ENCODE measurements at places on chromosomes 12 and 14.

DNA sequence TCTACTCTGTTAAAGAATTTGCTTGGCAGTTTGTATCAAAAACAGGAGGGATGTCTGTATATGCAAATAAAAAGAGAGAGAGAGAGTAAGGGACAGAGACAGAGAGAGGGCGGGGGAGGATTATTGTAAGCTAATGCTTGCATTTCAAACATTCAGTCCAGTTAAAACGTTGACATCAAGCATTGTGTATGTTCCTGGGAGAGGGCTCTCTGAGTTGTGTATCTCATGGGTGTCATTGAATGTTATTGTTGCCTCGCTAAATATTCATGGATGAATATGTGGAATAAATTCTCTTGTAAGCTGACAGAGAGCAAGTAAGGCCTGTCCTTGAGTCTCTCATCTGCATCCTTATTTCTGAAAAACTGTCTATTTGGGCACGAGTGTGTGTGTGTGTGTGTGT lies 78.8 kb upstream of the VRK1 start:
- H3K27ac ChIP-seq: no peak overlapping the region
- no peak overlapping the region for H3K4me3 ChIP-seq
- no peaks in the 10 kb centered on the region for H3K36me3 ChIP-seq
- H3K27me3 ChIP-seq: no peaks in the 10 kb centered on the region

DNA sequence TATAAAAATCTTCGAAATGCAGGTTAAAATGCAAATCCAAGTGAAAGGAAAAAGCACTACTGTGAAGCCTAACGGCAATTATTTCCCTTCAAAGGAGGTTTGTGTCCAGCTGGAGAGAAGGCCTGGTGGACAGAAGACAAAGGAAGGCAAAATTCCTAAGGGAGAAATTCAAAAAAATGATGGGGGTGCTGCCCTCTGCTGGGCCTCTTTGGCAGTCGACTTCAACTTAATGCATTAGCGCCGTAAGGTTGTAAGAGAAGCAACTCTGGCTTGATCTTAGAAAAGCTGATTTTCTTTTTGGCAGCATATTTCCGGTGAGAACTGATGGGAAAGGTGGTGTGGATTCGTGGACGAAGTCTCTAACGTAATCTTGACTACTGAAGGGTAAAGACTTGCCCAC lies 34.3 kb upstream of the CHFR start:
- peaks cover 8% of the 10 kb centered on the region for H3K36me3 ChIP-seq
- H3K4me1 ChIP-seq: no peaks in the 10 kb centered on the region
- H3K27me3 ChIP-seq: no peaks in the 10 kb centered on the region

GRCh38 chr12:129001826-129002225 lies 148.5 kb downstream of the GLT1D1 start:
- peaks cover 13% of the 10 kb centered on the region for H3K27me3 ChIP-seq
- no peaks in the 10 kb centered on the region for H3K4me1 ChIP-seq
- H3K27ac ChIP-seq: no peak overlapping the region
- no peak overlapping the region for H3K4me3 ChIP-seq
- DNase-seq: no peak
- H3K36me3 ChIP-seq: no peaks in the 10 kb centered on the region

GRCh38 chr12:101935890-101936746 lies 58.7 kb downstream of the DRAM1 start:
- no peak for DNase-seq
- no peaks in the 10 kb centered on the region for H3K36me3 ChIP-seq
- no peaks in the 10 kb centered on the region for H3K27me3 ChIP-seq
- H3K27ac ChIP-seq: no peak overlapping the region
- no peak overlapping the region for H3K4me3 ChIP-seq

DNA sequence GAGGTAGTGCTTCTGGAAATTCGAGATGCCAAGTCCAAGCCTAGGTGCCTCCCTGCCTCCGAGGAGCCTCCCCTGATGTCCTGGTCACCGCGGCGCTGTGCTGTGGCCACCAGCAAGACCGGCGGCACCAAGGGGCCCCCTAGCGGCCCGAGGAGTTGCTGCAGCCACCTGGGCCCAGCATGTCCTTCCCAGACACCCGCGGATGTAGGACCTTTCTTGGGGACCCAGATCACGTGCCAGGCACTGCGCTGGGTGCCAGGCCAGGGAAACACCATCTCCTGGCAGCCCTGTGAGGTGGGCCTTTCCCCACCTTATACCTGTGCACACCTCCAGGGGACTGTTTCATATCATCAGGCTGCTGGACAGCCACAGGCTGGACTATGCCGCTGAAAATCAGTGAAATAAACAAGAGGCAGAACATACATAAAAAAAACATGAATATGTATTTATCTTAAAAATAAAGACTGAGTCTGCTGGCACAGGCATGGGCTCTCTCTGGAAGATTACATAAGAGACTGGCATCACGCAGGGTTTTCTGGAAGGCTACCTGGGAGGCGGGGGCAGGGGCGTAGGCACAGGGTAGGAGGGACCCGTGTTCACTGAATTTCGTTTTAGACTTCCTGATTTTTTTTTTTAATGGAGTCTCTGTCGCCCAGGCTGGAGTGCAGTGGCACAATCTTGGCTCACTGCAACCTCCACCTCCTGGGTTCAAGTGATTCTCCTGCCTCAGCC lies 15.9 kb upstream of the HHIPL1 start:
- H3K27me3 ChIP-seq: no peaks in the 10 kb centered on the region
- no peaks in the 10 kb centered on the region for H3K36me3 ChIP-seq
- H3K4me1 ChIP-seq: peaks cover 9% of the 10 kb centered on the region
- peak; percentile 63 for DNase-seq
- no peak overlapping the region for H3K4me3 ChIP-seq

DNA sequence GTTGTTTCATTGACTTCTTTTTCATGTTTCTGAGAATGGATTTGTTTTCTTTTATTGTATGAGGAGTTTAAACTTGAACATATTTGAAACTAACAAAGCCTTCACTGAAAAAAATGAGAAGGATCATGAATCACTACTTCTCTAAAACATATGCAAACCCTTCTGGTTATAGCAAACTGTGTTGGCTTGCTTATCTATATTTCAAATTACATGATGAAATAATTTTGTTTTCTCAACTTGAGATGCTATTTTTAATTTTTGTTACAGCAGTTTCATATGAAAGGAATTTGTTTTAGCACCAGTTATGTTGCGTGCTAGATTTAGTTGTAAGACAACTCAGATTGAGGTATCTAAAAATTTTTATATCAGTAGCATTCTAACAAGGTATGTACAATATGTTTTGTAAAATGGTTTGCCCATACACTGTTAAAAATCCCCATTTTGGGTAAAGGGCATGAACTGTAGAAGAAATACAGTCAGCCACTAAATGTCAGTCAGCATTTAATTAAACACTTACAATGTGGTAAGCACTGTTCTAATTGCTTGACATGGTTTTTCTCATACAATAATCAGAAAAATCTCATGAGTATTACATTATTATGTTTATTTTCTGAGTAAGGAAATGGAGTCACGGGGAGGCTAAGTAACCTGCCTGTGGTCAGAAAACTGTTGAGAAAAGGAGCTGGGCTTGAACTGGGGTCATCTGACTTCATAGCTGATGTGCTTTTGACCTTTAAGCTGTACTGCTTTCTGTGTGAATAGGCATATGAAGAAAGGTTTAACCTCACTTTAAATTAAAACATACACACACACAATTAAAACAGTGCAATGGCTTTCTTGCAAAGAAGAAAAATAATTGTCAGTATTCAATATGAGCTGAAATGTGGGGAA lies 105.7 kb downstream of the PLEKHA5 start:
- no peak for DNase-seq
- no peak overlapping the region for H3K4me3 ChIP-seq
- no peaks in the 10 kb centered on the region for H3K27me3 ChIP-seq
- H3K27ac ChIP-seq: no peak overlapping the region
- H3K4me1 ChIP-seq: peaks cover 9% of the 10 kb centered on the region

GRCh38 chr14:63770187-63770807 lies 42.4 kb upstream of the SGPP1 start:
- no peaks in the 10 kb centered on the region for H3K27me3 ChIP-seq
- H3K4me3 ChIP-seq: no peak overlapping the region
- DNase-seq: no peak
- no peak overlapping the region for H3K27ac ChIP-seq
- no peaks in the 10 kb centered on the region for H3K36me3 ChIP-seq

- no peaks in the 10 kb centered on the region for H3K4me1 ChIP-seq
- no peak overlapping the region for H3K4me3 ChIP-seq
- H3K27me3 ChIP-seq: no peaks in the 10 kb centered on the region
- H3K36me3 ChIP-seq: no peaks in the 10 kb centered on the region
These were observed 68.8 kb downstream of the CD163L1 start for GRCh38 chr12:7375145-7375543.

DNA sequence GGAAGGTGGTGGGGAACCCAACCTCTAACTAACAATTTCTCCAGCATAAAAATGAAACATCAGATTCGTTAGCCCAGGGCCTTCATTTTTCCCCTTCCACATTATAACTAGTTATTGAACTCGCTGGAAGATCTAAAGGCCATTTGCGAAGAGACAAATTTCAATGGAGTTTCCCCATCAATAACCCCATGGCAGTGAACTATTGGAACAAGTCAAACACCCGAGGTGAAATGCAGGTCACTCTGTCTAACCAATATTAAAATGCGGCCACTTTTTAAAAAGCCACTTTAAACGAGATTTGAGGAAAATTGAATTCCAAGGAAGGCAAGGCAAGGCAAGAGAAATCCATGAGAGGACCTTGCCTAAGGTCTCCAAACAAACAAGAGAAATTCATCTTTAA lies 4.5 kb upstream of the HOXC4 start:
- H3K27ac ChIP-seq: no peak overlapping the region
- no peak for DNase-seq
- no peaks in the 10 kb centered on the region for H3K4me1 ChIP-seq
- H3K4me3 ChIP-seq: no peak overlapping the region
- H3K27me3 ChIP-seq: peaks cover 97% of the 10 kb centered on the region

DNA sequence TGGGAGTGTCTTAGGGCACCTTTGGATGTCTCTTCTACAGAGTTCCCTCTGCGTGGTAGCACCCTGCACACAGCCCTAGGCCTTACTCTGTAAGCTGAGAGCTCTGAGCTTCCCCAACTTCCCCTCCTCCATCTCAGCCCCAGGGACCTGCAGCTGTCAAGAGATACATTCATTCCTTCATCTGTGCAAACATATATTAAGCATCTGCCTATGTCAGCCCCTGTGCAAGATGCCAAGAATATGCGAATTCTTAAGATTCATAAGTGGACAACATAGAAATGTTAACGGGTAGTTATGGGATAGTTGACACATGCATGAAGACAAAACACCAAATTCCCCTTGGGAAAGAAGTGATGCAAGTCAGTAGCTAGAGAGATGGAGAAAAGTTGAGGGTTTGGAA lies 190.8 kb downstream of the SLC41A2 start:
- no peak overlapping the region for H3K4me3 ChIP-seq
- H3K36me3 ChIP-seq: no peaks in the 10 kb centered on the region
- peaks cover 5% of the 10 kb centered on the region for H3K4me1 ChIP-seq
- H3K27me3 ChIP-seq: no peaks in the 10 kb centered on the region

DNA sequence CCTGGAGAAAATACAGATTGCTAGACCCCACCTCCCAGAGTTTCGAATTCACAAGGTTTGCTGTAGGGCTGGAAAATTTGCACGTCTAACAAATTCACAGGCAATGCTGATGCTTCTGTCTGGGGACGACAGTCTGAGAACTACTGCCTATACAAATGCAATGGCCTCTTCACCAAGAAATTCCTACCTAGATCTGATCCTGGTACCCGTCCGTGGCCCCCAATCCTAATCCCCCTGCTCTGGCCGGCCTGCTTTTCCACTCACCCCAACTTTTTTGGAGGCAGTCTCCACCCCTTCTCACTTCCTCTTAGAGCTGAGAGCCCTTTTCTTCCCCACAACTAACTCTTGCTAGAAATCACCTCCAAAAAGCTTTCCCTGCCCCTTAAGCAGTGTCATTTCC lies 3.1 kb upstream of the SSH1 start:
- H3K27ac ChIP-seq: no peak overlapping the region
- DNase-seq: no peak
- H3K36me3 ChIP-seq: no peaks in the 10 kb centered on the region
- peaks cover 29% of the 10 kb centered on the region for H3K4me1 ChIP-seq
